ENCODE measurements at places on chromosomes 12 and 14.
A peak's percentile ranks its signal among the peaks of the same experiment; 100 is the strongest.

- DNase-seq = no peak
These were observed 31.1 kb upstream of the IFNG-AS1 start for GRCh38 chr12:67958187-67958586.

DNA sequence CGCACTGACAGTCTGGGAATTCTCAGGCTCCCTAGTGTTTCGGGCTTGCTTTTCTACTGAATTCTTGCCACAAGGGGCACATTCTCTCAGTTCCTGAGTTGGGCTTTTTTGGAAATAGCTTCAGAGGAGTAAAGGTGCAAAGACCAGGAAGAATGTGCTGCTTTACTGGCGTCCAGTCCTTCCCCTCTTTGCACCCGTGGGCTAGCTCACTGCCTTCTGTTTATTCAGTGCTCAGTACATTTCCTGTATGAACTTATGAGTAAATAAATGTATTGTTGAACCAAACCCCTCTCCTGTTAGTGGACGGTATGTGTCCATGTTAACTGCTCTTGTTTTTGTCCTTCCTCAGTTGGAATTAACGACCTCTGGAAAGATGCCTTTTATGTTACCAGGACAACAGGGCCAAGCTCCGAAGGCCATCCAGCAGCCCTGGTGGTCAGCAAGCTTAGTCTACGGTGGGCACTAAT lies 24.0 kb downstream of the GSG1 start:
- DNase-seq = no peak

DNA sequence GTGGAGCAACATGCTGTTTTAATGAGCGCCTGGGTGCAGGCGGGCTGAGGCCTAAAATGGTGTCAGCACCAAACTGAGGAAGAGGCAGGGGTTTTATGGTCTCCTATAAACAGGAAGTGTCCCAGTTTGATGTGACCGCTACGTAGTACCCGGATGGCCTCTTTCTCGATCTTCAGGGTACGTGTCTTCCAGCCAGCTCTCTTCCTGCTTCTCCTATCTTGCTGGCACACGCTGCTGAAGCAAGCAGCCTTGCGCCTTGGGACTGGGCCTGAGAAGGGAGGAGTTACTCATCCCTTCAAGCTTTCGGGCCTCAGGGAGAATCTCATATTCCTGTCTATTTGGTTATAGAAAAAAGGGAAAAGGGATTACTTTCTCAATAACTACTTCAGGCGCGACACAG lies 28.2 kb upstream of the RNASE1 start:
- DNase-seq = no peak

DNA sequence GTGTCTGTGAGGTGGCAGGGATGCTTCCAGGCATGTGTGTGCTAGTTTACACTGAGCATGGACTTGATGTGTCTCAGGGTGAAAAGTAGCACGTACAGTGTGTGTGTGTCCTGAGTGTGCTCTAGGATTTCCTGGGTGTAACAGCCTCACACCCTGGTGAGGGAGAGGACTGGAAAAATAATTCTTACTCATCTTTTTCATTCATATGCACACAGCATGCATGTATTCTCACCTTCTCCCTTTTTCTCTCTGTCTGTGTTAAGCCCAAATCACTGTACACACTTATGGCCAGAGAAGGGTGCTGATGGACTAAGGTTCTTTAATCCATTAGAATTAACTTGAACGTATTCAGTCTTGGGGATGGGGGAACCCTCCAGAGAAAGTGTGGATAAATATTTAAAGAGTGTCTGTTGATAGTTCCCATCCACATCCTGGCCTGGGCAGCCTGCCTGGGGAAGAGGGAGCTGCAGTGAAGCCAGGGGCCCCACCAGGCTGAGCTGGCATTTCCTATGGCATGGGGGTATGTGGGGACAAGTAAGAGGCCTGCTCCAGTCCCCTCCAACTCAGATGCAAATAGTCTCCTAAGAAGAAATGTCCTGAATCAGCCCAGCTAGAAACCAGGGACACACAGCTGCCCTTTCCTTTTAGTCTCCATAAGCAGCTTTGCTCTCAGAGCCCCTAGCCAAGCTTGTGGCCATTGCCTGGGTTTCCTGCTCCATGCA lies 1.1 kb upstream of the HOXC8 start:
- DNase-seq = no peak

DNA sequence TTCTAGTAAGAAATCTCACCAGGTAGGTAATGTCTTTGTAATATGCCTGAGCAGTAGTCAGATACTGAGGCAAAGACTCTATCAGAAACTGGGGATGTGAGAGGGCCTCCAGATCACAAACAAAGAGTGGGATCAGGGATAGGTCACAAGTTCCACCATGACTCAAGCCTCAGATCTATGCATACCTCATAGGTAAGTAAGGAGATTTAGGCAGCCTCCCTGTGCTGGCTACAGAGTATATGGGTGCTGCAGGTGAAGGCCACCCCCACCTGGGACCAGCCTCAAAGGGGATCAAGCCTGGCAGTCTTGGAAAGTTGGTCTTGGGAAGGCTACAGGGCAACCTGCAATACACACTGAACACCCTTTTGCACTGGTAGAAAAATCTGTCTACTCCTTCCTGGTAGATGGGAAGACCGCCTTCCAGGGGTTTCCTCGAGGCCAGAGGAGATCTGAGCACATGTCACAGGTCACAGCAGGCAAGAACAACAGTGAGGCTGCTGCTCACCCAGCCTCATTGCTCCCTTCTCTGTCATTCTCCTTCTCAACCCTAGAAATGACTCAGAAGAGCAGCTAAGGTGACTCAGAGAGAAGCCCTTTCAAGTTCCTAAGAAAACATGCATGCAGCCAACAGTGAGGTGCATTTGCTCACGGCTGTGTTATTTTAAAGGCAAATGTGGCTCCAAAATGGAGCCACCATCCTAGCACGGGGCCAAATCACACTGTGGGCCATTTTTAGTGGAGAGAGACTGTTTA lies 143.4 kb upstream of the CDKN3 start:
- peak; percentile 37 for DNase-seq

DNA sequence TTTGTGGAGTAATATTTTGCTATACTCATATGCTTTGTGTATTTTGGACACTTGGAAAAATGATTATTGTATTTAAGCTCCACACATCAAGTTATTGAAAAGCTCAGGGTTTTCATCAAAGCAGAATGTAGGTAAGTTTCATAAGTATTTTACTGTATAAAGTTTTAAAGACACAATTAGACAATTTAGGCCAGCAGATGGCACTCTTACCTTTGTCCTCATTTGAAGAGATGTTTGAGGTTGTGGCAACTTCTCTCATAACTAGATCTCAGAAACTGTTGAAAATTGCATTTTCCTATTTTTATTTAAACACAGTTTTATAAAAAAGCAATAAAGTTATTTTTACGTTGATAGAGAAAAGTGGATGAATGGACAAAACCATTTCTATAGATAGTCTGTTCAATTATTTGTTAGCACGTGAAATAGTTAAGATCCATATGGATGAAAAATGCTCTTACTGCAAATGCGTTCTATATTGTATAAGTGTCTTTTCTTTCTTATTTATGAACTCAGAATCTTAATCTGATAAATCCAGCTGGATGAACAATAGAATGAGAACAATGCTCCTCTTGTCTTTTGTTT lies 300.0 kb downstream of the AEBP2 start:
- no peak for DNase-seq

DNA sequence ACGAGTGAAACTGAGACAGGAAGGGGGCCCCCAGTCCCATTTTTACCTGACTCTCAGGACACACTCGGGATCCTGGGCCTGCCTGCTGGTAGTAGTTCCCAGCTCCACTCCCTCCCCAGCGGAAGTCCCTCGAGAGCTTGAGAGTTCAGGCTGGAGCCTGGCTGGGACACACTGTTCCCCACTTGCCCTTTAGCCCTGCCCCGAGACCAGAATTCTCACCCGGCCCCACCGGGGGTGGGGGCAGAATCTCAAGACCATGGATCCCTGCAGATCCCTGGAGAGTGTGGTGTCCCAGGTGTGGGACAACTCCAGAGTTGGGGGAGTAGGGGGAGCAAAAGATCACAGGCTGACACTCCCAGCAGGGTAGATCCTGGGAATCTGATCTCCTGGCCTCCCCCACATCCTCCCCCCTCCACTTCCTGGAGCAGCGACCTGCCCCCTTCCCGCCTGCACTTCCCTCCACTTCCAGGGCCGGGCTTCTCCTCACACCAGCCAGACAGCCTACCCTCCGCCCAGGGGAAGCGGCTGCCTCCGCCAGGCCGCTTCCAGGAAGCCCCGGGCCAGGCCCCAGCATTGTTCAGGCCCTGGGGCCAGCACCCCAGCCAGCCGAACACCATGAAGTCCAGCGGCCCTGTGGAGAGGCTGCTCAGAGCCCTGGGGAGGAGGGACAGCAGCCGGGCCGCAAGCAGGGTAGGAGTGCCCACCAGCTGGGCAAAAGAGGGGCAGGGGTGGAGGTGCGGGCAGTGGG lies at the start of gene TNS2:
TSS of gene TNS2 (plus strand) at position 495 of the 748 bp plus-strand sequence. CDS start at position 616, 121 bp downstream.
- DNase-seq = no peak

GRCh38 chr14:88599761-88600439 lies 37.1 kb downstream of the ZC3H14 start:
- peak; percentile 65 for DNase-seq

GRCh38 chr14:31283153-31283552 lies 75.6 kb upstream of the HECTD1 start:
- no peak for DNase-seq

DNA sequence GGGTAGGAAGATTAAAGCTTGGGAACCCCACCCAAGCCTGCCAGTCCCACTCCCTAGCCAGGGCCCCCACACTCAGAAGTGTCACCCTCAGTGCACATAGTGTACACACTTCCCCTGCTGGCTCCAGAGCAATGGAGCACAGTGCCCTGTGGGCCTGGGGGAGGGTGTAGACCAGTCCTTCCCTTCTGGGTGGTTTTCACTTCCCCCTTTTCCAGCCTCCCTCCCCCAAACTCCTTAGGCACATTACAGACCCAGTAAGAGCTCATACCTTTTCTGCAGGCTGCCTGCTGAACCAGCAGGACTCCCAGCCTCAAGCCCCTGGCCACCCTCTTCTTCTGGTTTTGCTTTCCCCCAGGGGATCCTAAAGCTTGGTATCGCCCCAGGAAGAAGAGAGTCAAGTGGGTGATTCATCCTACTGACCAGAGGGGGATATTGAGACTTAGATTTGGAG lies at the start of gene ZNF385A:
TSS of gene ZNF385A (minus strand) at position 143 of the 451 bp plus-strand sequence. CDS start 219 bp downstream, outside the sequence.
- no peak for DNase-seq

DNA sequence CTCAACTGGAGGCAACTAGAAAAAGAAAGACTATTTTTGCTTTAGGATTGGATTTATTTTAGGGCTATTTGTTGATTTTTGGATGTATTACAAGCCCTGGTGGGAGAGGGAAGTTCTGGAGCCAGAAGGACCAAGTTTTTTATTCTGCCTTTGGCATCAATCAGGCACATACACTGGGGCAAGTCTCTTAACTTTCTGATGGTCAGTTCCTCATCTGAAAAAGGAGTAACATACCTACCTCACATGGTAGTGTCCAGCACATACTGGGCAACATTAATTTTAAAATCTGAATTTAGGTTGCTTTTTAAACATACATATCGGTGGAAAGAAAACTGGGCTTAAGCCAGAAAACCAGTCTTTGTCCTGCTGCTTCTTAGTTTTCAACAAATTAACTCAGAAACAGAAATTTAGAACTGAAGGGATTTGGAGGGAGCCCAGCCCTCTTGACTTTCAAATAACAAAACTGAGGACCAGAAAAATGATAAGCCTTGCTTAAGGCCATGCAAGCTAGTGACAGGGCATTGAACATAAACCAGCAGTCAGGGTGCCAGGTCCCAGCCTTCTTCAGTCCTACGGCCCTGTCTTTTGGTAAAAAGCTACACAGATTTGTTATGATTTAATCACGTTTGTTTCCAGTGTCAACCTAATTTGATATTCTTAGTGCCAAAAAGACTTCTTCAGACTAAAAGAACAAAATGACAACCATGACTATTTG lies 90.2 kb upstream of the SLC38A2 start:
- no peak for DNase-seq

DNA sequence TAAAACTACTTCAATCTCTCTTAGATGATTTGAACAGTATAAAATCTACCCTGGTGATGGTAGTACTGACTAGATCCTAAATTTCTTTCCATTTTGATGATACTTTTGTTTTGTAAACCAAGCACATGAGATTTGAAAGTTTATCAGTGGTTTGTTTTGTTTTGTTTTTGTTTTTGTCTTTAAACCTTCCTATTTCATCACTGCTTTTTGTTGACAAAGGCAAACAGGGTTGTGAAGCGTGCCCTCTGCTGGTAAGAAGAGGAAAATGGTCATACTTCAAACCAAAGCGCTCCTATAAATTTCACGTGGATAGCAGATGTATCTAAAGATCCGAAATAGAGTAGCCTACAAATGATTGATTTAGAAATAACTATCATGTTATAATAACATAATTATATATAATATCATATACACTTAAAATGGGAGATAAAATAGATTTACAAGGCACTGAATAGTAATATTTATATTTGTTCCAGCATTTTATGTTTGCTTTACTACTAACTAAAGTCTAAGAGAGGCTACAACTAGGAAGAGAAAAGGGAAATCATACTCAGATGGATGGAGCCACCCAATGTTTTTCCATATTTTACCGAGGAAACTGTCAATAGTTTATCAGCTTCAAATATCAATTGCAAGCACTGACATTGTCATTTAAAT lies 254.0 kb upstream of the USP15 start:
- DNase-seq = peak; percentile 10

All from activated CD4-positive, alpha-beta memory T cell treated with anti-CD3 and anti-CD28 coated beads for 36 hours (primary cell).